ENCODE measurements at places on chromosomes 16 and 17.

DNA sequence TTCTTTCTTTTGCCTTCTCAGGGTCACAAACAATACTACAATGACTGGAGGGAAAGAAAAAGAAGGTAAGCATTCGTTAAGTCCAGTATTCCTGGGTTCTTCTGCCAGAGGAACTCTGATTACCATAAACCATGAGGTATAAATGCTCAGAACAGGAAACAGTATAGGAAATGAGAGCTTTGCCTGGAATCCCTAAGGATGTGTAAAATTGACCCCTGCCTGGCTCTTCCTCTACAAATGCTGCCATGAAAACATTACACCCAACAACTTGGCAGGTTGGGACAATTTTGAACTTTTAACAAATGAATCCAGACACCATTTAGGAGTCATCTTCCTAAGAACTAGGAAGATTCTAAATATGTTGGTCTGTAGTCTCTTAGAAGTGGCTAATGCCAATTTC lies 173.8 kb downstream of the CDH11 start:
- no peak for DNase-seq

DNA sequence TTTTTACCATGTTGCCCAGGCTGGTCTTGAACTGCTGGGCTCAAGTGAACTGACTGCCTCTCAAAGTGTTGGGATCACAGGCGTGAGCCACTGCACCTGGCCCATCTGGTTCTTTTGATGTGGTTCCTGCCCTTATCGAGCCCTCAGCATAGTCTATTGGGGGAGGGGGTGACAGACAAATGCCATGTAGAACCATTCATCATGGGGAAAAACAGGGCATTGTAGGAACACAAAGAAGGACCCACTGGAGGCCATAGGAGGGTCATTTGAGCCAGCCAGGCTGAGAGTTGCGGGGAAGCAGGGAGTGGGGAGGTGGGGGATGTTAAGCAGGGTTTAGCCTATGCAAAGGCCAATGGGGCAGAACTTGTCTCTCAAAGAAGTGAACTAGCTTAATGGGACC lies 11.9 kb downstream of the SEC14L5 start:
- no peak for DNase-seq

GRCh38 chr17:49082231-49082630 lies 50.3 kb upstream of the B4GALNT2 start:
- no peak for DNase-seq

GRCh38 chr17:55931446-55931845 lies 180.6 kb downstream of the PCTP start:
- no peak for DNase-seq

DNA sequence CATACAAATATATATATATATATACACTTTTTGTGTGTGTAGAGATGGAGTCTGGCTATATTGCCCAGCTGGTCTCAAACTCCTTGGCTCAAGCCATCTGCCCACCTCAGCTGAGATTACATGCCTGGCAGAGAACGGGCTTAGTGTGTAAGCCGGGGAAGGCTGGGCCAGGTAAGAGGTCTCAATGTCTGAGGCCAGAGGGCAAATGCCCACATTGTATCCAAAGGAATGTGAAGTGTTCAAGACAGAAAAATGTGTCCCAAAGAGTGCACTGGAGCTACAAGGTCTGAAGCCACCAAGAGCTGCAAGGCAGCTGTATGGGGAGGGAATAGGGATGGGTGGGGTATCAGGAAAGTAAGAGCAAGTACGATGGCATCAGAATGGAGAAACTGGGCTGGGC lies 8.8 kb downstream of the CD2BP2 start:
- no peak for DNase-seq

DNA sequence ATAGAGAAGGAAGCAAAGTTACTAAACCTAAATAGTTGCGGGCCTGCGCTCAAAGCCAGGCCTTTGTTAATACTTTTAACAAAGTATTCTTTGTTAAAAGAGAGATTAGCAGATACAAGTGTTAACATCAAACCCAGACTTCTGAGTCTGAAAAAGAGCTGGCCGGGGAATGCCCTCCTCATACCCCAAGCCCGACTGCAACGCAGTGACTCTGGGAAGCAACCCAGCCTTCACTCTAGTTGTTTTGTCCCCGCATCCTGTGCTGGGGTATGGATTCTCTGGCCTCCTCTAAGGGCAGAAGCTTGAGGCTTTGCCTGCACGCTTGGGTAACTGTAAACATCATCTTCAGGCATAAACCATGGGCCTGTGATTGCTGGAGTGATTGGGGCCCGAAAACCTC lies 48.3 kb downstream of the ADCY7 start:
- DNase-seq: no peak

GRCh38 chr16:79821911-79822310 lies 221.4 kb upstream of the MAF start:
- no peak for DNase-seq

DNA sequence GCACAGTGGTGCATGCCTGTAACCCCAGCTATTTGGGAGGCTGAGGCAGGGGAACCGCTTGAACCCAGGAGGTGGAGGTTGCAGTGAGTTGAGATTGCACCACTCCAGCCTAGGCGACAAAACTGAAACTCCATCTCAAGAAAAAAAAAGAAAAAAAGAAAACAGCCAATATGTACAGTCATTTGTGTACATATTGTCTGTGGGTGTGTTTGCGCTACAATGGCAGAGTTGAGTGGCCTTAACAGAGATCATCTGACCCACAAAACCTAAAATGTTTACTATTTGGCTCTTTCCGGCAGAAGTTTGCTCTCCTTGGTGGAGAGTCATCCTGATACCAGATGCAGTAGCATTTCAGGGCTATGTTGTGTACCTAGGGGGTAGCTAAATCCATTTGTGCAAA lies 57.9 kb downstream of the ARSG start:
- DNase-seq: no peak

- no peak for DNase-seq
Observed at GRCh38 chr16:71794943-71795342, 13.7 kb downstream of the AP1G1 start.

- no peak for DNase-seq
Observed at GRCh38 chr17:61280338-61280737, 119.3 kb upstream of the TBX2 start.

DNA sequence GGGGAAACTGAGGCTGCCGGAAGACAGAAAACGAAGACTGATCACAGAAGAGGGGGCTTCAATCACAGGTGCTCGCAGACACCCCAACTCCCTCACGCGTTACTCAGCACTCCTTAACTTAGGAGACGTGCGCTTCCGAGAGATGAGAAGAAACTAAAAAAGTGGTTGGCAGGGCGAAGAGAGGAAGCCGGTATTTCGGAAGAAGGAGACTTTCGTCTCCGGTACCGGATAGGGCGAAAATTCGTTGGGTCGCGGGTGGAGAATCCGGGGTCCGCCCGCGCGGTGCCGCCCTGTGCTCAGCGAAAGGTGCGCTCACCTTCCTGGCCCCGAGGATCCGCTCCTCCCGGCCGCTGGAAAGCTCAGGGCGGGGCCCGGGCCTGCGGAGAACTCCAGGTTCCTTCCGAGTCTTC lies 917 bp upstream of the TBX2 start:
- no peak for DNase-seq

- DNase-seq: no peak
Observed at GRCh38 chr16:54996186-54996585, 65.5 kb downstream of the IRX5 start.

- peak; percentile 98 for DNase-seq
Observed at GRCh38 chr17:75693500-75694481, 26.7 kb downstream of the SAP30BP start.

DNA sequence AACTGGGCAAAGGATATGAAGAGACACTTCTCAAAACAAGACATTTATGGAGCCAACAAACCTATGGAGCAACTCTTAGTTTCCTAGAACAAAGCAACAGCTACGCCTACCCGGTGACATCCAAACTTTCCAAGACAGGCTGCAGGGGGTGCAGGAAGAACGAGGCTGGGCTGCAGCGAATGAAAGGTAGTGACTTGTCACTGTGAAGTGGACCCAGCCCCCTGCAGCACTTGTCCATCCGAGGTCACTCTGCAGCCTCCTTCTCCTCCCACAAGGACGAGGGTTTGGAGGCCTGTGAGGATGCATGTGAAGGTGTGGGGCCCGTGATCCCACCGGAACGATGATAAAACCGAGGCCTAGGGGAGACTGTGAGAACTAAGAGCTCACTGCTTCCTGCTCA lies 192.6 kb upstream of the RPL38 start:
- DNase-seq: no peak

DNA sequence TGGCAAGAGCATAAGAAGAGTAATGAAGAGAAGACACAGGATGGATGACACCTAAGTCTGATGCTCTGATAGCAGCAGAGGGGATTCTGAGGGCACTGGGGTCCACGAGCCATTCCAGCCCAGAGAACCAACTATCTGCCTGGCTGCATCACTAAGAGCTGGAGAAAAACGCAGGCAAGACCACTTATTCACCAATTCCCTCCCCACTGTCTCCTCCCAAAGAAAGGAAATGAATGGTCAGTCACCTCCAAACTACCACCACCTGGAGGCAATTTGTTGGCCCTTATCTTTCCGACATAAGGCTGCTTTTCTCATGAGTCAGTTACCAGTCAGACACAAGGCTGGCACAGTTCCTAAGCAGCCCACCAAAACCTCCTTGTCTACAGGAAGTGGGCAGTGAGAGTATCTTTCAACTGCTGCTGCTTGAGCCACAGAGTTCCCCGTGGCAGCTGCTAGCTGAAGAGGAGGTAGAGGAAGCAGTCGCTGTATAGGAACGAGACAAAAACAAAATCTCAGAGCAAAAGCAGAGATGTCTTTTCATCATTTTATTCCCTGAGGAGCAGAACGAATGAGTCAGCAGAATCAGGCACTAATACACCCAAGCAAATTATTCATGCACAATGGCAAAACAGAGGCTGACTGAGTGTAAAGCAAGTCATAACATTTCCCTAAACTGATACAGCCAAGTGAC lies 111.1 kb downstream of the SMG6 start:
- peak; percentile 98 for DNase-seq

- DNase-seq: no peak
Observed at GRCh38 chr16:85850344-85850880, 48.5 kb upstream of the IRF8 start.

DNA sequence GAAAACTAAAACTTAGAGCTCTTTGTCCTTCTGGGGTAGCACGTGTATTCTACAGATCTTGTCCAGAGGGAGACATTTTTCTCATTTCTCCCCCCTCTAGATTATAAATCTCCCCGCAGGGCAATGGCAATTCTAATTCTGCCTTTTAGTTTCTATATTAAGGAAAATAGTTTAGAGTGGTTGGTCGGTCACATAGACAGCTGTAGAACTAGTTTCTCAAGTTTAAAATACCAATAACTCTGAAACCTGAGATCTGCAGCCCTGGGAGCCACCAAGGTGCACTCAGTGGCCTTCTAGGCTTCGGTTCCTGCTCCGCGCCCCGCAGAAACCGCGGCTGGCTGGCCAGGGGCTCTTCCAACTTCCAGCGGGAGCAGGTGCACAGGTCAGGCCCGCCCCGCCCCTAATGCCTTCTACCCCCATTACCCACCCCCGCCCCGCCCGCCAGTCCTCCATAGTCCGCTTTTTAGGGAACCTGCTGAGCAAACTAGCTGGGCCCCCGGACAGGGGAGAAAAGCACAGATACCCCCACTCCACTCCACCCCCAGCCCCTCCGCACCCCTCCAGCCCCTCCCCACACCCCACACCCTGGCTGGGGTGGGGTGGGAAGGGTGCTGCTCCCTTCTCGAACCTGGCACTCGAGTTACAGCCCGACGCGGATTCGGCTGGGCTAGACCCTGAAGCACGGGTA lies 431 bp downstream of the SLFN11 start:
- DNase-seq: no peak

- DNase-seq: no peak
Observed at GRCh38 chr16:89993971-89994370, 25.3 kb downstream of the DBNDD1 start.

DNA sequence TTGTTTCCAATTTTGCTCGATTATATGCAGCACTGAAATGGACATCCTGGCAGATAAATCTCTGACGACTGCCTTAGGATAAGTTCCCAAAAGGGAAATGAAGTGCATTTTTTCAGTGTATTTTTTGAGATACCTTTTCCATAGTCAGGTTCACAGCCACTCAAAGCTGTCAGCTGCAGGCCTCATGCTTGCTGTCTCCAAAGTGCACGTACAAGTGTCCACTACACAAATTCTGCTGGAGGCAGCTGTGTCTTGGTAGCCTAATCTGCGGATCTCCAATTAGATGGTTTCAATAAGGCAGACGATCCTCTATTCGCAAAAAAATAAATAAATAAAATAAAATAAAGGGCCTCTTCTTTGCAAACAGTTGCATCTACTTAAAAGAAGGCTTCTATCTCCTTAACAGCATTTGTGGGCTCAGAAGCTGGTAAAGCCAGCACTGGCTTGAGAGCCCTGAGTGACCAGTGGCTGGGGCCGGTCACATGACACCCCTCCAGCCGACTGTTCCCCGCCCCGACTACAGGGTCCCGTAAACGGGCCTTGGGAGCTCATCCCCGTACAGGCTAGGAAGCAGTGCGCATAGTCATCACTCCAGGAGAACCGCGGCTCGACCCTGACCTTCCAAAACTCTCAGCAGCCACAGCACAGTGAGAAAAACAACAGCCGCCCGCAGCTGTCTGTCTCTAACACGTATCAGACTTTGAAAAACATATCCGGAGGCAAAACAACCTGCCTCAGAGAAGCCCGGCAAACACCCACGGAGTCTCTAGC lies 18.8 kb downstream of the RPH3AL start:
- DNase-seq: no peak

DNA sequence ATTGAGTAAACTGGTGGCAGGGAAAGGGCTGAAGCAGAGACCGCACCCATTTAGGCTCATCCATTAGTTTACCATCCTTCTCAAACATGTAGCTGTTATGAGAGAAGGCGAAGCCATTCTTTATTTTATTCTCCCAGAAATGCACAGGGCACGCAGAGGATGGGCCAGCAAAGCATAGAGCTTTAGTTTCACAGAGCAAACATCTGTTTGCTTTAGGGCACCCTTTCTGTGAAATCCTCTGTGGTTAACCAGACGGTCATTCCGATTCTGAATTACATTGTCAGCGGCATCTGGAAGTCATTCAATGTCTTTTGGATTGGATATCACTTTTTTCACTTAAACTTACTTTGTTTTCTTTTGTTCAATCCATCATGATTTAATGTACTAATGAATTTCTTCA lies 96.0 kb downstream of the TOX3 start:
- no peak for DNase-seq

DNA sequence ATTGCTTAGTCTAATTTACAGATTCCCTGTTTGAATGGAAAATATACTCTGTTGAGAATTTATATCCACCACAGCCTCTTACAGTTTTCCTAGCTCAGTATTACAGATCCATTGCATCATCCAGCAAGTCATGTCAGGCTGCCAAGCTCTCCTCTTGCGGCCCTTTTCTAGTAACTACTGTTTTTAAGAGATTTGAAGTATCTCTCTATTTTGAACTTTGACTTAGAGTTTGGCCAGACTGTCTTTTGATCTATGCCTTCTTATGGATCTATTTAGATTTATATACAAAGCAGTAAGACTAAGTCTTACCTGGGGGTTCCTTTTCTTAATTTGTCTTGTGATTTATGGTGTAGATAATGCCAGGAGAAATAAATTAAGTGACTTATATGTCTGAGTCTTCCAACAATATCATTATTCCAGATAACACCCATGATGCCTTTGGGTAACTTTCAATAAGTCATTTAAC lies 53.1 kb upstream of the ABCC11 start:
- DNase-seq: peak; percentile 90

DNA sequence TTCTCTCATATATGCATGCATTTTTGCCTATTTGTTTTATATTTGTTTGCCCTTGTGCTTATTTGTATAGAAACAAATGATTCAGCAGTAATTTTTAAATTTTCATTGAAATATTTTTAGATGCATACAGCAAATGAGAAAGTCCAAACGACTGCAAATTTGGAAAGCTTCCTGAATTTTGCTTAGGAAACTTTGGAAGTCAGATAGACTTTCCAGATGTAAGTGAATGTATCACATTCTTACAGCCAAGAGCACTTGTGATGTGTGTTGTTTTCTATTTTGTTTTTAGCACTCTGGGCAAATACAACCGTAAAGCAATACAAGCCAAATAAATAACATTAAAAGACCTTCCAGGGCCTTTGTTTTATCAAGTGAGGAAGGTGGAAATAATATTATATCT lies 680.8 kb upstream of the CDH8 start:
- DNase-seq: no peak

Measured in AG10803 (cell line).